ENCODE measurements at places on chromosomes 2 and 18.
A peak's percentile ranks its signal among the peaks of the same experiment; 100 is the strongest.

- DNase-seq: no peak
Measured at GRCh38 chr2:202720226-202720625, 85.5 kb downstream of the FAM117B start.

GRCh38 chr2:42840760-42841159, 48.4 kb upstream of the HAAO start:
- no peak for DNase-seq

GRCh38 chr18:42394238-42394637, 439.2 kb downstream of the PIK3C3 start:
- DNase-seq: no peak

- DNase-seq: no peak
Measured at GRCh38 chr18:25144820-25145219, 207.1 kb downstream of the ZNF521 start.

GRCh38 chr2:108980076-108980475, 8.9 kb downstream of the EDAR start:
- no peak for DNase-seq

DNA sequence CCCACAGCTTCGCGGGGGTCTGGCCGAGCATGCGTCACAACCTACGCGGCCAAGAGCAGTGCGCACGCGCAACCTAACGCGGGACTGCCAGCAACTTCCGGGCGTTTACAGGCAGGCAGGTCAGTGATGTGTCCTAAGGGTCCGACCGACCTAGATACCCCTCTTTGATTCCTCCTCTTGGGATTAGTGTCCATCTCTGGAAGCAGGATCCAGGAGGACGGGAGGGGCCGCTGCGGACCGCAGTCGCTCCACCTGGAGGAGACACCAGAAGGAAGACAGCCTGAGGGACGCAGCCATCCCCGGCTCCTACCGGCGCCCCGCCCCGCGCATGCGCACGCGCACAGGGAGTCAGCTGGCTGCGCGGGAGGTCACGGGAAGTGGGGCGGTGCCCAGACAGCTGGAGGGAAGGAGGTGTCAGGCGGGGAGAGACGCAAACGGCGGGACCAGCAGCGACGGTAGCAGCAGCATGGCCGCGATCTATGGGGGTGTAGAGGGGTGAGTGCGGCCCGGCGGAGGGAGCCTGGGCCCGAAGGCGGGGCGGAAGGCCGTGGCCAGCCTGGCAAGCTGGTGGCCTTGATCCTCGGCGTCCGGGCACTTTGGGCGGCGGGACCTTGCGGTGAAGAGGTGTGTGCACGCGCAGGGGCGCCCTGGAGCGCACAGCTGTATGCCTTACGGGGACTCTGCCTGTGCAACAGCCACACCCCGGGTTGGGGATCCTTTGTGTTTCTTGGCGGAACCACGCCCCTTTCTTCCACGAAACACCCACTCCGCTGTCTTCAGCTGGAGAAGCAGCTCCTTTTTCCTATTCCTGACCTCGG, at the start of gene NAGK:
Gene NAGK (plus strand): TSS at position 431 of the 818 bp plus-strand sequence. CDS start 36 bp downstream, at position 467.
- DNase-seq: peak; percentile 91

- no peak for DNase-seq
Measured at GRCh38 chr18:35024965-35025364, 16.2 kb upstream of the MAPRE2 start.

DNA sequence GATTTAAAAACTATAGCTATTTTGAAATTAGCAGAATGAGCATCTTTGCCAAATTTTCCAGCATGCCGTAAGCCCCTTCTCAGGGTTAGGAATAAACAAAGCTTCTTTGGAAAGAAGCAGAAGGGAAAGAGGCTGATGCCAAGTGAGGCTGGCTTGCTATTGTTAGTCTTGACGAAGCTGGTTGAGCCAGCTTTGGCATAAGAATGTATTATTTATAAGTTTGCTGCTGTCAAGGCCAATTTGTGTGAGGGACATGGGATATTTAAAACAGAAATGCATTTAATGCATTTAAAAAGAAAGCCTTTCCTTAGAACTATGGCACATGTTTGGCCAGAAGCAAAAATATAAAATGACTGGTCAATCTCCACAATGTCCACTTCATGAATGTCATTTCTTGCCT, 52.5 kb upstream of the TTN start:
- no peak for DNase-seq

DNA sequence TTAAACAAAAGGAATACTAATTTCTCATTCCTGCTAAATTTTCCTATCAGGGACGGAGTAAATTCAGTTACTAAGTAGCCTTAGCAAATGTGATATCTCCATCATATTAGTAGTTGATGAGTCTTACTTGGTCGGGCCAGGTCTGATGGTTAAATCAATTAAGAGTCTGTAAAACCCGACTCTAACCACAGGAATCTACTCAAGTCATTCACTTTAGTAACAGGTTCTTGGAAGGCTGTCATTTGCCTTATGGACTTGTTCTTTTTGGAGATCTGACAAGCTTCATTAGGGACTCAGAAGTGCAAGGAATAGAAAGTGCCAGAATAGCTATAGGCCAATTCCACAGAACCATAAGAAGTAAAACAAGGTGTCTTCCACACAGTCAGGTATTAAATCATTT, 119.0 kb downstream of the GCA start:
- no peak for DNase-seq
